Stimulated activated CD4-positive, alpha-beta T cell treated with anti-CD3 and anti-CD28 coated beads, Interleukin-4, amount 100 ng/mL, for 48 hours (primary cell): ENCODE measurements at places on chromosomes 7 and 10.

GRCh38 chr7:109763611-109764010, 1193.9 kb downstream of the DNAJB9 start:
- DNase-seq, result no peak

DNA sequence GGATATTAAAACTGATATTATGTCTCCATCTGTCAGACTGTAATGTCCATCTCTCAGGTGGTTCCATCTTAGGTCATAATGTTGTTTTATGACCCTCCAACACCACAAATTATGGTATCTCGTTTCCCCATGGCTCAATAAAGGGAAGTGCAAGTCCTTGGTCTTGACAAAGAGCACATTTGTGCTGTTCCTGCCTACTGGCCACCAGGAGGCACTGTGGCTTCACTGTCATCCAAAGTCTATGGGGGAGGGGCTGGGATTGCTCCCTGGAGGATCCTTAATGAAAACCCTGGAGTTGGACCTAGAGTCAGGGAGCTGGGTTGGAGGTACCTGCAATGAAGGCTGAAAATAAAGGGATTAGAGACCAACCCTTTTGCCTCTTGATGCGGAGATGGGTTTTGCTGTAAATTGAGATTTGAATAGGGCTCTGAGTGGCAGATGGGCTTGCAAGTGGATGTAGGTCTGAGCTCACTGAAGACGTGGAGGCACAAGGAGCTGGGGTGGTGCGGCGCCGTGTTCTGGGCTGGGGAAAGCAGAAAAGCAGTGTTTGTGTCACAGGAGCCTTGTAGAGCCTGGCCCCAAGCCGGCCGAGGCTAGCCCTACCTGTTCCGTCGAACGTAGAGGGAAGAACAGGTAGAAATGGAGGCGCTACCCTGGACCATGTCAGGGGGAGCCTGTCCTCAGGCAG, 180.5 kb upstream of the PRSS58 start:
- DNase-seq, result no peak

GRCh38 chr10:98128802-98129201, 5.7 kb upstream of the R3HCC1L start:
- no peak for DNase-seq

DNA sequence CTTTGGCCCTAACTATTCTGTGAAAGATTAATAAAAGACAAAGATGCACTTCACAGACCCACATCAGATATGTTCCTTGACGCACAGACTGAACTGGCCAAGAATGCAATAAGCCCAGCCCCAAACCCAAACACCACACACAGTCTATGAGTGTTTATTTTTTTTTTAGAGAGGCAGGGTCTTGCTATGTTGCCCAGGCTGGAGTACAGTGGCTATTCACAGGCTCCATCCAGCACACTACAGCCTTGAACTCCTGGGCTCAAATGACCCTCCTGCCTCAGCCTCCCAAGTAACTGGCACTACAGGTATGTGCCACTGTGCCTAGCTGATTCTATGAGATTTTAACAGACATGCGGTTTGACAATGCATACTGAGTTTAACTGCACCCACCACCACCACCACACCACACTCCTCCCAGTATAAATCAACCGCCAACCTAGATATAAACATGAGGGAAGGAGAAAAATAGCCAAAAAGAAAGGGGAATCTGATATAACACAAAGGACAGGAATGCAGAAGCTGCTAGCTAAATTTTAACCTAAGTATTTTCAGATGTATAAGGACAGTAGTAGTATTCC, 35.1 kb upstream of the SLC26A3 start:
- no peak for DNase-seq

DNA sequence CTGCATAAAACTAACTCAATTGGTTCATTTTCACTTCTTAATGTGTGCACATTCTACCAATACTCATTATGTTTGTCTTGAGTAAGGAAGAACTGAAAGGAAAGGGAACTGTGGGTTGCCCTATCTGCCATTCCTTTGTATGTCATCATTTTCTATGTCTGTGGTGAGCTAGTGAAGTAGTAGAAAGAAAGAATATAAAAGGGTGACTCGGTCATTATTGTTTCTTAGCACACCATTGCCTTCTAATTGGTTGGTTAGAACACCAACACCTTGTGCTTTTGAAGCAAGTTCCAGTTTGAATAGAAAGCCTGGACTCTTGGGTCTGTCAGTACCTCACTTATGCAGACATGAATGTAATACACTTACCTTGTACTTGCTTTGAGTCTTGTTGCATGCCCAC, 64.3 kb upstream of the MDFIC start:
- no peak for DNase-seq

GRCh38 chr10:61063901-61064300, 119.9 kb upstream of the RHOBTB1 start:
- DNase-seq, result no peak

DNA sequence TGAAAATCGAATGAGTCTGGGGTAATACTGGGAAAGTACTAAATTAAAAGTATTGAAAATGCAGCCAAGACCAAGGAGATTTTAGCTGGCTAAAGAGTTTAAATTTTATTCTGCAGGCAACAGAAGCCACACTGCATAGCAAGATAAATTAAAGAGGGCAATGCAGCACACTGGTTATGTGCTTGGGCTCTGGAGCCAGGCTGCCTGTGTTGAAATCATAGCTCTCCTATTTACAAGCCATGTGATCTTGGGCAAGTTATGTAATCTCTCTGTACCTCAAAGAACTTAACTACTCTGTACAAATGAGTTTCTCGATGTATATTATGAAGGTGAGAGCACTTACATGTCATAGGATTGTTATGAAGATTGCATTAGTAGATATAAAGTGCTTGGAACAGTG, 9.9 kb downstream of the SLC25A13 start:
- no peak for DNase-seq

- DNase-seq, result no peak
Measured at GRCh38 chr10:86257683-86258082, 108.9 kb downstream of the GRID1 start.

DNA sequence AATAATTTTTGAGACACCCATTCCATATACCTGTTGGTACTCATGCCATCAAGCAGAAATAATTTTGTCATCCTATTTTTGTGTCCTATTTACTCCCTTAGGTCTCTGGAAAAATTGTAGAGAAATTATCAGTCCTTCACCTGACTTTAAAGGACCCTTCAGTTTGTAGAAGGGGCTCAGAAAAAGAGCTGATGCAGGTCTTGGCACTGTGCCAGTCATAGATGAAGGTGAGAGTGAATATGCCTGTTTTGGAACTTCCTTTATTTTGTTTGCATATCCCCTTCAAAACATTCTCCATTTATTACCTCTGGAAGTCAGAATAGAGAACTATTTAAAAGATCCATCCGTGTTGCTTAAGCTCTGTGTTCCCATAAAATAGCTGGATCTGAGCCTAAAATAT, 321.0 kb upstream of the TPK1 start:
- no peak for DNase-seq

DNA sequence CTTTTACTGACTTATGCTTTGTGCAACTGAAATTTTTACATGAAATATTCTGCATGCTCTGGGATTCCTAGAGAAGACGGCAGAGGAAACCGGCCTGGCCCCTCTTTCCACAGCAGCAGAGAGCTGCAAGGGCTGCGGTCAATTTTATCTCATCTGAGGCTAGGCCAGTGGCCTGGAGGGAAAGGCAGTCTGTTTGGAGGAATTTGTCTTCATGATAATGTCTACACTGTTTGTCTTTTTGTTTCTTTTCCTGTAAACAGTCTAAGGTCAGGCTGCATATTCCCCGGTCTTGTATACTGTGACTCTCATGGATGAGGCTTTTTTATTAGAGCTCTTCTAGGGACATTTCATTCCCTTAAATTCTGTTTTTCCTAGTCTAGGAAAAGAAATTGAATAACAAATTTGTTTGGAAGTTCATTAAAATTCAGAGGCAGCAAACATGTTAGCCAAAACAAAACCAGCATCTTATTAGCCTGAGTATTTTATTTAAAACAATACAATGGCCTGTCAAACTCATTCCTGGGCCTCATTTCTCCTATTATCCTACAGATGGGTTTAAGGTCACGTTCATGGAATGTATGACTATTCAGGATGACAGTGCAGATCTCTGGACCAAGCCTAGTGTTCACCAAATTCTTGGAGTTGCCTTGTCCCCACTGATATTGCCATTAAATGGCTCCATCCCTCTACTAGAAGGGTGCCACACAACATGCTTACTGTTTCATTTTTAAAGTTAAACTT, 26.4 kb downstream of the LAMB4 start:
- no peak for DNase-seq

- no peak for DNase-seq
Measured at GRCh38 chr7:86968618-86969017, 90.8 kb downstream of the ELAPOR2 start.

GRCh38 chr10:128686630-128687278, 560.5 kb upstream of the MKI67 start:
- DNase-seq, result no peak

DNA sequence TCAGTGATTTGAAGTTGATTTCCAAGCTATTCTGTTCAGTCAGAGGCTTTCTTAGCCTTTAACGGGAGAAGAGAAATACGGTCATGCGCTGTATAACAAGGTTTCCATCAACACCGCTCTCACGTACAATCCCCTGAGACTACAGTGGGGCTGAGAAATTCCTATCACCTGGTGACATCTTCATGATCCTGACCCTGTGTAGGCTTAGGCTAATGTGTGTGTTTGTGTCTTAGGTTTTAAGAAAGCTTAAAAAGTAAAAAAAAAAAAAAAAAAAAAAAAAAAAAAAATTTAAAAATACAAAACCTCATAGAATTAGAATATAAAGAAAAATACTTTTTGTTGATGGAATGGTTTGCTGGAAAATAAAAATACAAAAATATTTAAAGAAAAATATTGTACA, 1.8 kb downstream of the ZNF862 start:
- DNase-seq, result no peak

- no peak for DNase-seq
Measured at GRCh38 chr7:106080300-106080987, 31.7 kb downstream of the SYPL1 start.

GRCh38 chr7:122632238-122632637, 66.7 kb downstream of the RNF133 start:
- DNase-seq, result no peak

GRCh38 chr7:151101621-151102396, 15.5 kb downstream of the AGAP3 start:
- no peak for DNase-seq

GRCh38 chr10:80487791-80488538, 33.9 kb downstream of the TSPAN14 start:
- no peak for DNase-seq

DNA sequence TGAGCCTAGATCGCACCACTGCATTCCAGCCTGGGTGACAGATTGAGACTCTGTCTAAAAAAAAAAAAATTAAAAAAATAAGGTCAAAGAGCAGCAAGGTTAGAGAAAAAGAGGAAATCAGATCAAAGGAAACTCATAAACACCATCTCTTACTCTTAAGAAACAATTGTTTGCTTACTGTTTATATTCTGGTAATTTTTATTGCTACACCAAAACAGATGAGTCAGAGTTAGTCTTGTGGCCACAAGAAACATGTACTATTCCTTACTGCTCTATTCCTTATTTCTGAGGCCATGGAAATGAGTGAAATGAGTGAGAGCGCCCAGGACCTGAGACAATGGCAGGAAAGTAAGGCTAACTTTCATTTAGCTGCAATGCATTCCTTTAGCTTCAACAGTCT, 387.3 kb downstream of the HPSE2 start:
- no peak for DNase-seq

GRCh38 chr7:69414555-69414954, 183.7 kb upstream of the AUTS2 start:
- DNase-seq, result no peak

- DNase-seq, result no peak
Measured at GRCh38 chr10:107771066-107771465, 606.6 kb upstream of the SORCS1 start.

DNA sequence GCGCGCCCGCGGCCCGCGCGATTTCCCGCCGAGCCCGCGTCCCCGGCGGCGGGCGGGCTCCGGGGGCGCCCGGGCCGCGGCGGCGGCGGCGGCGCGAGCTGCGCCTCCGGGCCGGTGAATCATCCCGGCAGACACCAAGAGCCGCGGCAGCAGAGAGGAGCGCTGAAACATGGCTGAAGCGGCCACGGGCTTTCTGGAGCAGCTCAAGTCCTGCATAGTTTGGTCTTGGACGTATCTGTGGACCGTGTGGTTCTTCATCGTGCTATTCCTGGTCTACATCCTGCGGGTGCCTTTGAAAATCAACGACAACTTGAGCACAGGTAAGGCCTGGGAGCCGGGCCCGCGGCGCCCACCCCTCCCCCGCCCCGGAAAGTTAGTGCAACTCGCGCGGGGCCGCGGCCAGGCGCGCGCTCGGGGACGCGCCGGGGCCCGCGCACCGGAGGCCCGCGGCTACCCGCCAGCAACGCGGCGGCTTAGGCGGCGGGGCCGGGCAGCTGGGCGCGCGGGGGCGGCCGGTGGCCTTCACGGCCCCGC, at the start of gene ST7:
ST7 (plus strand) TSS at position 130 of the 534 bp plus-strand sequence; CDS start at position 170, 40 bp downstream.
- peak; percentile 55 for DNase-seq

DNA sequence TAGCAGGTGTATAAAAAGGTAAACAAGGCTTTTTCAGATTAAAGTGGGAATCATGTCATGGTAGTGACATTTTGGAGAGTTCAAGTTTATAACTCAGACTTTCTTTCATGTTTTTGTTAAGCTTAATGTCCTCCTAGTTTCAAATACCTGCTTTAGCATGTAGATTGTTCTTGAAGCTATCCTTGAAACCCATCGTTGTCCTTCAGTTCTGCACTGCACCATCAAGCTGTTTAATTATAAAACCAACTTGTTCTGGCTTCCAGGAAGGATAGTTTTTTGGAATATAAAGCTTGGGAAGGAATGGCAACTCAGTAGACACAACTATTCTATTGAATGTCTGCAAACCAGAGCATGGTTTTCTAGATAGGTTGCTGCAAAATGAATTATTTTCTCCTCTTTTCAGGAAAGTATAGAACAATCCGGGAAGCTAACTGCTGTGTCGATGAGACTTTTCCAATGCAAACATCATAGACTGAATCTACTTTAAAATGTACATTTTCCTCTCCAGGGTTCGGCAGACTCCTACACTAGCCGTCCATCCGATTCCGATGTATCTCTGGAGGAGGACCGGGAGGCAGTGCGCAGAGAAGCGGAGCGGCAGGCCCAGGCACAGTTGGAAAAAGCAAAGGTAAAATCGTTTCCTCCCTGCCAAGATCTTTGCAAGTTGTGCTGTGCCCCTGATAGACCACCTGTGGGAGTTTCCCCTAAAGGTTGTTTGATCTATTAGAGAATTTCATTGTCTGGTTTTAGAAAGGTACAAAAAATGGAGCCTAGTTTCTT, 249.8 kb downstream of the NSUN6 start:
- DNase-seq, result no peak

- no peak for DNase-seq
Measured at GRCh38 chr7:78055001-78055573, 256.5 kb downstream of the PHTF2 start.

GRCh38 chr10:48419714-48420113, 113.2 kb downstream of the MAPK8 start:
- DNase-seq, result no peak
